Liver (tissue), 10 donors: ENCODE measurements at places on chromosomes 4 and X. TPM values are rescaled to one million over a fixed set of nuclear protein-coding genes. Genes with fewer than 3 reads are reported as not detected.

DNA sequence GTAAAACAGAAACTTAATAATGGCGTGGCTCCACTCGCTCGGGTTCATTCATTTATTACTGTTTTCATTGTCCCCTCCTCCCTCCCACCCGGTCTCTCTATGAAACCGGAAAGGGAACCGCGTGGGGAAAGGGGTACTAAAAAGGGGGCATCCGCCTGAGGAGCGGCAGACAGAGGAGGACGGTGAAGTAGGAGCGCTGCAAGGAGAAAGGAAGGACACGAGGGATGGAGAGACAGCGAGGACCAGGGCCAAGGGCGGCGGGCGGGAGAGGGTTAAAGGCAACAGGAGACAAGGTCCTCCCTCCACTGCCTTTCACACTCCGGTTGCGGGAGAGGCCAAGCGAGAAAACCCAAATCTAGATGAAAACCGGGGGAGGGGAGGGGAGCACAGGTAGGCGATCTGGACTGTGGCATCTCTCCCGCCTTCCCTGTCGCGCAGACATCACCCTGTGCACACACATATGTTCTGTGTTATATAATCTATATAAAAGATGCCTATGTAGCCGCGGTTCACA is 829 bp downstream of the ELOVL6 start:
- H3K27ac ChIP-seq, result peak overlapping the region; percentile 98
- peaks cover 34% of the 10 kb centered on the region for H3K4me1 ChIP-seq
- H3K36me3 ChIP-seq, result no peaks in the 10 kb centered on the region
- H3K4me3 ChIP-seq, result peak overlapping the region; percentile 77
- H3K27me3 ChIP-seq, result no peaks in the 10 kb centered on the region
- DNase-seq, result peak; percentile 61

DNA sequence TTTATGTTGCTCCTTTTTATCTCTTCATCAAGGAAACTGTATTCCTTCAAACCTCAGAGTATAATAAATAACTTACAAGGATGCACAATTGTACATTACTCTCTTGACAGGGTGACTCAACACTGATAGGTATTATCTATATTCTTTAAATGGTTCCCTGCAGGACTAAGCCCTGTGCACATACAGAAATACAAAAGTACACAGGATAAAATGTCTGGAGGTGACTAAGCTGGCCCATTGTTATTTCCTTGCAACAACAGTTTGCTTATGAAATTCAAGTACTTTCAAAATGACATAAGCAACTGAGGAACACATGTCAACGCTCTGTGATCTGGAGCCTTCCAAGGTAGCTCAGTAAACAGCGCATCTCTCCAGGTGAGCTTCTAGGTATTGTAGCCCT is 83.8 kb upstream of the RPL34 start:
- H3K27ac ChIP-seq, result no peak overlapping the region
- no peaks in the 10 kb centered on the region for H3K4me1 ChIP-seq
- DNase-seq, result no peak
- no peak overlapping the region for H3K4me3 ChIP-seq
- H3K36me3 ChIP-seq, result no peaks in the 10 kb centered on the region

Gene FDCSP
- total RNA-seq, result not detected

Gene ALPK1
- 4.2 TPM for total RNA-seq

Gene FMR1NB
- total RNA-seq, result not detected

- no peak overlapping the region for H3K27ac ChIP-seq
- H3K4me1 ChIP-seq, result no peaks in the 10 kb centered on the region
- no peak overlapping the region for H3K4me3 ChIP-seq
- H3K36me3 ChIP-seq, result no peaks in the 10 kb centered on the region
- DNase-seq, result no peak
- no peaks in the 10 kb centered on the region for H3K27me3 ChIP-seq
These were observed 297.2 kb upstream of the LDB2 start for GRCh38 chr4:17195461-17196275.

DNA sequence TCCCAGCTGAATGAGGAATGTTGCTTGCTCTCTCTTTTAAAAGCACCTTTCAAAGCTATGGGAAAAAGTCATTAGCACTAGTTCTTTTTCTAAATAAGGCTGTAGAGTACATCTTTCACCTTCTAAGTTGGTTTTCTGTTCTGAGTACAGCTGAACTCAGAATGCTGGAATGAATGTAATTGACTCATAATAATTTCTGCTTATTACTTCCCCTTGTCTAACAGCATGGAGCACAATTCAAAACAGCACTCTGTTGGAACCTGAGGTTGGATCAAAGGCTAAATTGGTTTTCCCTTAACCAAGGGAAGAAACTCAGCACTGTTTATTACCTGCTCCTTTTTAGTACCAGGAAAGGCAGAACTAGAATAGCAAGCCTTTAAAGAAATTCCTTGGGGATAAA is 33.5 kb upstream of the CYP2U1 start:
- H3K27ac ChIP-seq, result no peak overlapping the region
- H3K4me1 ChIP-seq, result peaks cover 2% of the 10 kb centered on the region
- DNase-seq, result no peak
- H3K4me3 ChIP-seq, result no peak overlapping the region
- no peaks in the 10 kb centered on the region for H3K27me3 ChIP-seq

DNA sequence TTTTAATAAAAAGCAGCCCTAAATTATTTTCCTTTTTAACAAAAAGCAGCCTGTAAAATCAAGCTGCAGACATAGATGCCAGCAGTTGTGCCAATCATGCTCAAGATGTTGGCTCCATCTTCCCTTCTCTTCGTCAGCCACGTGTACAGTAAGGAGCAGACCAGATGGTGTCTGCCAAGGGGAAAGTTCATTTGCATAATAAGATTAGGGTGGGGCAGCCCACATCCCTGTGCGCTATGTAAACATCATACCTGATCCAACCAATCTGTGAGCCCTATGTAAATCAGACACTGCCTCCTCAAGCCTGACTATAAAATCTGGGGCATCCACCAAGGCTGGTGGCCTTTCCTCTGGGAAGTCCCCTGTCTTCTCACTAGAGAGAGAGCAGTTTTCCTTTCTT is 23.1 kb upstream of the C1GALT1C1 start:
- H3K27ac ChIP-seq, result no peak overlapping the region
- DNase-seq, result no peak
- H3K4me3 ChIP-seq, result no peak overlapping the region
- H3K4me1 ChIP-seq, result no peaks in the 10 kb centered on the region
- H3K27me3 ChIP-seq, result no peaks in the 10 kb centered on the region

- peak overlapping the region; percentile 64 for H3K27ac ChIP-seq
- H3K27me3 ChIP-seq, result no peaks in the 10 kb centered on the region
- no peak overlapping the region for H3K4me3 ChIP-seq
- DNase-seq, result no peak
These were observed 38.8 kb downstream of the MSN start for GRCh38 chrX:65706041-65706828.

Gene UGT2A1
- total RNA-seq, result 0.17 TPM

GRCh38 chrX:19753368-19753767 is 134.0 kb downstream of the SH3KBP1 start:
- H3K27me3 ChIP-seq, result no peaks in the 10 kb centered on the region
- H3K27ac ChIP-seq, result no peak overlapping the region
- DNase-seq, result no peak
- no peaks in the 10 kb centered on the region for H3K36me3 ChIP-seq
- H3K4me1 ChIP-seq, result no peaks in the 10 kb centered on the region

GRCh38 chr4:87844452-87844851 is 11.7 kb downstream of the MEPE start:
- DNase-seq, result no peak
- peaks cover 4% of the 10 kb centered on the region for H3K4me1 ChIP-seq
- no peaks in the 10 kb centered on the region for H3K27me3 ChIP-seq
- no peaks in the 10 kb centered on the region for H3K36me3 ChIP-seq
- H3K4me3 ChIP-seq, result no peak overlapping the region

DNA sequence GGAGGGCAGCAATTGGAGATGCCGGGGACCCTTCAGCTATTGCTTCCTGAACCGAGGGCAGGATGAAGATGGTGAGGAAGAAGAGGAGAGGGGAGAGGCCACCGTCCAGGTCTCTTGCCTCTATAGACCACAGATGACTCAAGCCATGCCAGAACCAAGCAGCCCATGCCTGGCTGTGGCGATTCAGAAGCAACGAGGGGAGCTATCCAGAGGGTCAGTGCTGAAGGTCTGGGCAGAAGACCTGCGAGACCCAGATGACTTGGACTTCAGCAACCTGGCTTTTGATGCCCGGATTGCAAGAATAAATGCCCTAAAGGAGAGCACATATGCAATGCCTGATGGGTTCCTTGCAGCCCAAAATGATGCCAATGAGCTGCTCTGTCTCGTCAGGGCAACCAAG is 70.2 kb upstream of the PRPS2 start:
- no peaks in the 10 kb centered on the region for H3K36me3 ChIP-seq
- DNase-seq, result no peak
- no peak overlapping the region for H3K27ac ChIP-seq
- no peak overlapping the region for H3K4me3 ChIP-seq

- peaks cover 38% of the 10 kb centered on the region for H3K4me1 ChIP-seq
- DNase-seq, result no peak
- no peaks in the 10 kb centered on the region for H3K27me3 ChIP-seq
- no peak overlapping the region for H3K4me3 ChIP-seq
- H3K27ac ChIP-seq, result no peak overlapping the region
- H3K36me3 ChIP-seq, result no peaks in the 10 kb centered on the region
These were observed 107.2 kb upstream of the LIMCH1 start for GRCh38 chr4:41430792-41431191.

DNA sequence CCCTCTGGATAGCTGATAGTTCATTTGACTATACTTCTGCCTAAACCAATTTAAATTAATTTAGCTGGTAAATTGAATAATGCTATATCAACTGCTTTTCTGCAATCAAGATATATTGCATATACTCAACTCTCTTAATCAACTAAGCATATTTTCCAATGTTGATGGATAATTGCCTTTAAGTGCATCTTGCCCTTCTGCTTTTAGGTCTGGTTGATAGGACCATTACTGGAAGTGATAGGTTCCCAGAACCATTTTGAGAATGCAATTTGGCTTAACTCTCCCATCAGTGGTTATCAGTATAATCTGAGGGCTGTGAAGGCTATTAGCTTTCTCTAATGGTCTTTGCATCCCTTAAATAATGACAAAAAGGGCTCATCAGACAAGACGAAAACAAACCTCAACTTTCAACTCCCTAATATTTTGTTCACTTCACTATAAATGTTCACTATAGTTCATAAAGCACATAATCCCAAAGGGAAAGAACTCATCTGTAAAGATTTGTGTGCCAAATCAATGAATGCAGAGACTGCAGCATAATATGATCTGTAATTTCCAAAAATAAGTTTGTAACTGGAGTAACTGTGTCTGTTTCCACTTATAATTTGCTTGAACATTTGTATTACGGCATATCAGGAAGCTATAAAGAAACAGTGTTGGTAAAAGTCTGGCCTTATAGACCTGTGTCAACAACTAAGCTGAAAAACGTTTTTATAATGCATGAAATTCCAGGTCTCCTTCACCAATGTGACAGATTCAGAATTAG is 273.6 kb downstream of the FBXO8 start:
- no peak overlapping the region for H3K4me3 ChIP-seq
- H3K27me3 ChIP-seq, result no peaks in the 10 kb centered on the region
- no peak for DNase-seq
- H3K36me3 ChIP-seq, result no peaks in the 10 kb centered on the region
- H3K4me1 ChIP-seq, result no peaks in the 10 kb centered on the region
- no peak overlapping the region for H3K27ac ChIP-seq

- DNase-seq, result no peak
- no peaks in the 10 kb centered on the region for H3K4me1 ChIP-seq
- H3K27ac ChIP-seq, result no peak overlapping the region
- no peaks in the 10 kb centered on the region for H3K27me3 ChIP-seq
These were observed 85.0 kb downstream of the HPGD start for GRCh38 chr4:174437324-174437723.

DNA sequence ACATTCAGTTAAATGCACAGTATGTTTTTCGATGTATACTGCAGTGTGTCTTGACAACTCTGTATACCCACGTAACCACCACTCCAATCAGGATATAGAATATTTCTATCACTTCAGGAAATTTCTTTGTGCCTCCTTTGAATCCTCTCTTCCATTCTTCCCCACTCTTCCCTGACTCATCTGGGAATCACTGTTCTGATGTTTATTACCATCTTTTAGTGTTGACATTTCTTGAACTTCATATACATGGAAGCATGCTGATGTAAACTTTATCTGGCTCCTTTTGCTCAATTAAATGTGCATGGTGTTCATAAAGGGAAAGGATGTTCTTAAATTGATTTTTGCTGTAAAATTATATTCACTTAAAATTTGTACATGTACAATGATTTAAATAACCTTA is 319.9 kb downstream of the PCDH7 start:
- no peak overlapping the region for H3K4me3 ChIP-seq
- H3K27me3 ChIP-seq, result no peaks in the 10 kb centered on the region
- H3K27ac ChIP-seq, result no peak overlapping the region
- H3K36me3 ChIP-seq, result no peaks in the 10 kb centered on the region
- H3K4me1 ChIP-seq, result no peaks in the 10 kb centered on the region

- no peak overlapping the region for H3K27ac ChIP-seq
- no peak for DNase-seq
- H3K4me3 ChIP-seq, result no peak overlapping the region
- no peaks in the 10 kb centered on the region for H3K36me3 ChIP-seq
- H3K27me3 ChIP-seq, result peaks cover 2% of the 10 kb centered on the region
- H3K4me1 ChIP-seq, result no peaks in the 10 kb centered on the region
These were observed 62.4 kb upstream of the WDFY3 start for GRCh38 chr4:85028910-85029309.

GRCh38 chr4:38995660-38996005 is 36.6 kb downstream of the TMEM156 start:
- no peak overlapping the region for H3K27ac ChIP-seq
- no peak for DNase-seq
- no peaks in the 10 kb centered on the region for H3K36me3 ChIP-seq
- H3K4me1 ChIP-seq, result peaks cover 3% of the 10 kb centered on the region
- no peaks in the 10 kb centered on the region for H3K27me3 ChIP-seq

Gene DUSP21
- total RNA-seq, result not detected

Gene SPATA18
- total RNA-seq, result 1.1 TPM

Gene NIPAL1
- total RNA-seq, result 7.9 TPM

- no peaks in the 10 kb centered on the region for H3K36me3 ChIP-seq
- H3K4me1 ChIP-seq, result peaks cover 4% of the 10 kb centered on the region
- no peaks in the 10 kb centered on the region for H3K27me3 ChIP-seq
- no peak overlapping the region for H3K4me3 ChIP-seq
- peak overlapping the region; percentile 69 for H3K27ac ChIP-seq
These were observed 10.9 kb downstream of the SH3D19 start for GRCh38 chr4:151314479-151314878.

Gene ENPEP
- total RNA-seq, result 4.5 TPM

DNA sequence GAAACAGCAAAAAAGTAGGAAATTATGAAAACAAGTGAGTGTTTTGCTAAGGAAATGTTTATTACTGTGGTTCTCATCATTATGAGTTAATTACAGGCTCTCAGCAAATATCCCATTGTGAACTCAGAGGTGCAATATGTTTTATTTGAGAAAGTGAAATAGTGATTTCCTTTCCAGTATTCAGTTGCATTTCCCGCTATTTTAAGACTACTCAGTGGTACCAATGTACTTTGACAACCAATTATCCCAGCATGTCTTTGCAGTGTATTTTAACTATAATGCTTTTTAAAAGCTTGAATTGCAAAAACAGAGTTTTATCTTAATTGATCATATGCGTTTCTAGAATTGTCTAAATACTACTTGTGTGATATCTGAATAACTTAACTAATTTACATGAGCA is 383.8 kb upstream of the TENM3 start:
- no peaks in the 10 kb centered on the region for H3K27me3 ChIP-seq
- no peaks in the 10 kb centered on the region for H3K4me1 ChIP-seq
- H3K36me3 ChIP-seq, result no peaks in the 10 kb centered on the region
- no peak for DNase-seq
- H3K27ac ChIP-seq, result no peak overlapping the region

Gene GPR143
- total RNA-seq, result 0.33 TPM
